Umbilical cord (tissue), 2 donors: ENCODE measurements at places on chromosomes 16 and 17. TPM values are rescaled to one million over a fixed set of nuclear protein-coding genes. Genes with fewer than 3 reads are reported as not detected.
A peak's percentile ranks its signal among the peaks of the same experiment; 100 is the strongest.

Gene CTRL
- 0.48 TPM for total RNA-seq

DNA sequence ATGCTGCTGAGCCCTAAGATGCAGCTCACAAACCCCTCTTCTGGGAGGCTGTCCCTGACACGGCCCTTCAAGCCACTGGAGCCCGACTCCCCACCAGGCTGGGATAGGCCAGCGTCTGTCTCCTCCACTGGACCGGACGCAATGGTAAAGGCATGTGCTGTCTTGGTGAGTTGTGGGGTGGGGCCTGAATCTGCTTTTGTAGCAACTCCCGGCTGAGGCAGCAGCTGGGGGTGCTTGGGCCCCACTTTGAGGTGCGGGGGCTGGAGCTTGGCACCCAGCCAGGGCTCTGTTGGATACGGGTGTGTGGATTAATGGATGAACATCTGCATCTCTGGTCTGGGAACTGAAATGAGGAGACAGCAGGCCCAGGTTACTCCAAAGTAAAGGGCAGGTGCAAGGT lies 3.5 kb upstream of the NLRC3 start:
- peak; percentile 89 for DNase-seq

Gene CDK5R1
- total RNA-seq = 0.72 TPM

DNA sequence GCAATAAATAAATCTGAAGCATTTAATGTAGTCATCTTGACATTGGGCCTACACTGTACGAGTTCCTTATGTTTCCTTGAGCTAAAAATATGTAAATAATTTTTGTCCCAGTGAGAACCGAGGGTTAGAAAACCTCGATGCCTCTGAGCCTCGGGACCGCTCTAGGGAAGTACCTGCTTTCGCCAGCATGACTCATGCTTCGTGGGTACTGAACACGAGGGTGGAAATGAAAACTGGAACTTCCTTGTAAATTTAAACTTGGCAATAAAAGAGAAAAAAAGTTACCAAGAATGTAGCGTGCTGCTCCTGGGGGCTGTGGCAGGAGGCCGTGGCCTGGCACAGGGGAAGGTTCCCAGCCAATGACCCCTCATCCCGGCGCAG lies 74.1 kb downstream of the SOCS1 start:
- DNase-seq = peak; percentile 13

GRCh38 chr17:13228225-13228624 lies 210.4 kb upstream of the ELAC2 start:
- no peak for DNase-seq
